Tibial artery (tissue), 4 donors: ENCODE measurements at places on chromosomes 12 and 14.

GRCh38 chr12:15001733-15002382 is 29.0 kb downstream of the PDE6H start:
- no peaks in the 10 kb centered on the region for H3K36me3 ChIP-seq
- H3K27ac ChIP-seq: peak overlapping the region; percentile 25
- peaks cover 5% of the 10 kb centered on the region for H3K4me1 ChIP-seq
- peak; percentile 87 for DNase-seq

DNA sequence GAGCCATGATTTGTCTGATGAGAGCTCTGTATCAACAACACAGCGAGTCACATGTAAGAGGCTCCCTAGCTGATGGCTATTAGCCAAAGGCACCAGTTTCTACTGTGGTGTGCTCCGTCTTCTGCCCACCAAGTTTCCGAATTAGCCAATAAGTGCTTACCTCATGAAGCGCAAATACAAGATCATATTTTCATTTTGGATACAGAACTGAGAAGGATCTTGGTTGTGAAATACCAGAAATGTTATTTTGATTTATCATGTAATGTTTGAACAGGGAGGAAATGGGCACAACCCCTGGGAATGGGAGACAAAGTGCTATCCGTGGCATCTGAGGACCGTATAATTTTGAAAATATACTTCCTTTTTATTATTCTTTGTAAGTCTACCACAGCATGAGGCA is 234.3 kb downstream of the DACT1 start:
- peaks cover 12% of the 10 kb centered on the region for H3K4me1 ChIP-seq
- DNase-seq: no peak
- no peaks in the 10 kb centered on the region for H3K36me3 ChIP-seq
- H3K4me3 ChIP-seq: no peak overlapping the region
- H3K27me3 ChIP-seq: no peaks in the 10 kb centered on the region
- H3K27ac ChIP-seq: no peak overlapping the region

DNA sequence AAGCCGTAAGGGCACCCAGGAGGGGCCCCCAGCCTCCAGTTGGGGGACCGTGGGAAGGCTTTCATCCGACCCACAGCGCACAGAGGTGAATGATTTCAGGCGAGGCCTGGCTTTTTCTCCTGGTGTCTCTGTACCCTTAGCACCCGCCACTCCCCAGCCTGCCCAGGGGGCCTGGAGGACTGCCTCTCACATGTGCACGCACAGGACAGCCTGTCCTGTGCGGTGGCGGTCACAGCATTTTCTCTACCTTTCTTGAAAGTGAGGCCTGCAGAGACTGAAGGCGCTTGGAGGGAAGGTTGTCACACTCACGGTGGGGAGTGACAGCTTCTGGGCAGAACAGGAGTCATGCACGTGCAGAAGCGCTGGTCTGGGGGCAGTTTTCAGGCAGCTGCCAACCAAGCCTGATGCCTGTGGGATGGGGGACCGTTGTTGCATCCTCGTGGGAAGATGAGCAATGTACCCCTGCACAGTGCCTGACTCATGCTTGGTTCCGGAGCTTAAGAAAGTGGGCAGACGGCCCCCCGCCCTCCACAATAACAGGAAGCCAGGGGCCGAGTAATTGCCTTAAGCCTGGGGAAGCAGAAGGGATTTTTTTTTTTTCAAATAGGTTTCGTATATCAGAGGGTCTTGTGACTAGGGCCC is 148.1 kb downstream of the TSPAN9 start:
- no peak for DNase-seq
- no peak overlapping the region for H3K27ac ChIP-seq
- no peak overlapping the region for H3K4me3 ChIP-seq
- no peaks in the 10 kb centered on the region for H3K36me3 ChIP-seq

- no peaks in the 10 kb centered on the region for H3K36me3 ChIP-seq
- H3K4me3 ChIP-seq: no peak overlapping the region
- DNase-seq: no peak
- no peaks in the 10 kb centered on the region for H3K27me3 ChIP-seq
Measured at GRCh38 chr12:73307260-73307659, 1035.1 kb downstream of the TRHDE start.

DNA sequence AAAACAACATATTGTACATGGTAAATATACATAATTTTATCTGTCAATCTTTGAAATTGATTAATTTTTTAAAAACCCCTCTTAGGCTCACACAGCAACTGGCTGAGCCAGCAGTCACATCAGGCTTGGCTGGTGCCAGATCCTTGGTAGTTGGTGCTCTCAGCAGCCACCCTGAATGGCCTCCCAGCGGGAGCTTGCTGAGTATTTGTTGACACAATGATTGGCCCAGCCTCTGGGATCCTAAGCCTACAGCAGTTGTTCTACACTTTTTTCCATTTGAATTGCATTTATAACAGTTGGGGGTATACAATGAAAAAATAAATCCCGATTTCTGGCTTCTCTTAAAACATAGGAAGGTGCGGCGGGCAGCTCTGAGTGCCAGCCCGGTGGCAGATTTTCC is 11.1 kb downstream of the PRKAB1 start:
- H3K4me1 ChIP-seq: no peaks in the 10 kb centered on the region
- no peak overlapping the region for H3K4me3 ChIP-seq
- H3K36me3 ChIP-seq: peaks cover 72% of the 10 kb centered on the region
- H3K27me3 ChIP-seq: no peaks in the 10 kb centered on the region
- DNase-seq: no peak

DNA sequence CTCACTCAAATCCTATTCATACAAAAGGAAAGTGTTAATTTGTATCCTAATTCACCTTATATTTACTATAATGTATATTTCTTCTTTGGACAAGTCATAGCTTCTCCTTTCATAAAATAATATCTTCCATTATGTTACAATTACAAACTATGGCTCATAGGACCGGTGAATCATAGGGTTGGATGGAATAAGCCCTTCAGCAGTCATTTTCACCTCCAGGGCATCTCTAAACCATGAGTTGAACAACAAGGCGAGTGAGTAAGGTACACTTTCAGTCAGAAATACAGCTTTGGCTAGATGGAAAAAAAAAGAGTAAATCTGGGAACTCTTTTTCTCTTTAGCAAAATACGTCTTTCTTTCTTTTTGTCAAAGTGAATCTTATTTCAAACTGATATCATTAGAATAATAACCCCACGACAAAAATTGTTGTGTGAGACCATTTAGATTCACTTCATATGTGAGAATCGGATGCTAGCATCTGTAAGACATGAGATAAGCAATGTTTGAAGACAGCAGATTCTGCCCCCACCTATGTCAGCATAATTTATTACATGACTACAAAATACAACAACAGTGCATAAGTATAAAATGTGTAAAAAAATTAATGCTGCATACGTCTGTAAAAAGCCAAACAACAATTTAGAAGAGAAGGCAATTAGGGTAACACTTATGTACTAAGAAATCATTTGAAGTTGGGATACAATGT is 184.4 kb upstream of the SLC38A2 start:
- no peaks in the 10 kb centered on the region for H3K27me3 ChIP-seq
- peak overlapping the region; percentile 56 for H3K27ac ChIP-seq
- DNase-seq: no peak
- H3K4me1 ChIP-seq: peaks cover 47% of the 10 kb centered on the region
